Activated T-helper 9 cell treated with anti-CD3 and anti-CD28 coated beads, Interleukin-2, amount 50 U/mL, for 16 hours (primary cell): ENCODE measurements at places on chromosomes 4 and X.

- DNase-seq: no peak
These were observed 173.0 kb upstream of the PCDH18 start for GRCh38 chr4:137705171-137705783.

DNA sequence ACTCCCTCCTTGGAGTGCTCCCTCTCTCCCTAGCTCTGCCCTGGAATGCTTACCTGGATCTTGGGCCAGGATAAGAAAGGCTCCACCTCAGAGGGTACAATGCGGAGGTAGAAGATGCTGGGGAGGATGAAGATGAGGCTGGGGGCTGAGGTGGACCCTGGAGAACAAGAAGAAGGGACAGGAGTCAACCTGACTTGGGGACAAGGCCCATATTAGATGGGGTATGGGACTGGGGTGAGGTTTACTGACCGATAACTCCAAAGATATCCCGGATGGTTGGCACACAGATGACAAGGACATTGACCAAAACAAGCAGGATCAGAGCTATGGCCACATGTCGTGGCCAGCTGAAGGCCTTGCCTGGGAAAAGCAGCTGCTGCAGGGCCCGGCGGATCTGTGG is 10.6 kb downstream of the SLC38A5 start:
- DNase-seq: no peak

- DNase-seq: no peak
These were observed 30.8 kb downstream of the CEP135 start for GRCh38 chr4:55979562-55979961.

GRCh38 chr4:174209341-174209740 is 74.1 kb downstream of the FBXO8 start:
- no peak for DNase-seq

- DNase-seq: no peak
These were observed 114.9 kb downstream of the VSIG4 start for GRCh38 chrX:65925005-65925404.

GRCh38 chr4:155010376-155010775 is 198.1 kb upstream of the NPY2R start:
- no peak for DNase-seq

DNA sequence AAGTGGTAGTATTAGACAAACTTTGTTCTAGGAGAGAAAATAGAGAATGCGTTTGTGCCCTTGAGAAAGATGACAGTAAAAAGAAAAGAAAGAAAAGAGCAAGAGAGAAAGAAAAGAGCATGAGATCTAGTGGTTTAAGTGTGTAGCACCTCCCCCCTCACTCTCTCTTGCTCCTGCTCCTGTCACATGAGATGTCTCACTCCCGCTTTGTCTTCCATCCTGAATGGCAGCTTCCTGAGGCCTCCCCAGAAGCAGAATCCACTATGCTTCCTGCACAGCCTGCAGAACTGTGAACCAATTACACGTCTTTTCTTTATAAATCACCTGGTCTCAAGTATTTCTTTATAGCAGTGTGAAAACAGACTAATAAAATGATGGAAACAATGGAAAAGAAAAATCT is 499.6 kb downstream of the ACTRT1 start:
- DNase-seq: no peak

GRCh38 chr4:98995183-98996055 is at the start of gene METAP1:
METAP1 (plus strand) TSS chr4:98995721; CDS start chr4:98995754, 33 bp downstream.
- peak; percentile 96 for DNase-seq

- DNase-seq: no peak
These were observed 1.1 kb upstream of the HTATSF1 start for GRCh38 chrX:136496186-136496763.

DNA sequence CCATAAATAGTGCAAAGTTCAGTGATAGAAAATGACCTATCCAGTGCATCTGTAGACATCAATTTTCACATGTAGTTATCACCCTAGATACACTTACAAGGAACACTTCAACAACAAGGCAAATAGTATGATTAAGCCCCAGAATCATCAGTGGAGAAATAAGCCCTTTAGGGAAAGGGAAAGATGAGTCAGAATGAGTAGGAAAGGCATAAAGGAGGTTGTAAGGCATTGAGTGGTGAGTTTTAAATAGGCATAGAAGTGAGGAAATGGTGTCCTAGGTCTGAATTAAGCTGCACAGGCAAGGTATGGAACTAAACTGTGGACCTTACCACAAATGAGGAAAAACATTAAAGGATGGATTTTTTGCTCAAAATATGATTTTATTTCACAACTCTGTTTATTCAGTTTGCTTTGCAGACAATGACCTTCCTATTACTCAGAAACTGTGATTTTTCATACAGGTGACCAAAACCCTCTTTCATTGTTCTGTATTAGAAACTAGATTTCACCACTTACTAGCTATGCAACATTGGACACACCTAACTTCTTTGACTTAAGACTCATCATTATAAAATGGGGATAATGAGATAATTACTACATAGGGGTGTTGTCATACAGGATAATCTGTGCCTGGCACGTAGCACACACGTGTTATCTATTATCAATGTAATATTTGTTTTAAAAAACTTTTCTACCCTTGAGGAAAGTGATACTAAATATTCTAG is 57.0 kb upstream of the MAP9 start:
- DNase-seq: no peak

DNA sequence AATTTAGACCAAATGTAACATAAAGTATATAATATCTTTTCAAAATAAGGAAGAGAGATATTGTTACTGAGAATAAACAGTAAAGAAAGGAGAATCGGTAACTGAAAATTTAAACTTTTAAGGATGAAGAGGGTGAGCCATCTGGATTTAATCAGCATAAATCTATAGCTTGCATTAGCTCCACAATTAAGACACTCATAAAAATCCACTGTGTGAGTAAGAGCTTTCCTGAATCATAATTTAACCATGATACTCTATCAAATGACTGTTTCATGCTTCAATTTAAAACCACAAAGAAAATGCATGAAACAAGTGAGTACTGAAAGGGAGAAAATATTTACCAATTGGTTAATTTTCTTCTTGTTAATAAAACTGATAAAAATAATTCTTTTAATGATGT is 951.5 kb upstream of the SLIT2 start:
- no peak for DNase-seq

- DNase-seq: no peak
These were observed 42.1 kb upstream of the PDGFC start for GRCh38 chr4:157013656-157014055.

DNA sequence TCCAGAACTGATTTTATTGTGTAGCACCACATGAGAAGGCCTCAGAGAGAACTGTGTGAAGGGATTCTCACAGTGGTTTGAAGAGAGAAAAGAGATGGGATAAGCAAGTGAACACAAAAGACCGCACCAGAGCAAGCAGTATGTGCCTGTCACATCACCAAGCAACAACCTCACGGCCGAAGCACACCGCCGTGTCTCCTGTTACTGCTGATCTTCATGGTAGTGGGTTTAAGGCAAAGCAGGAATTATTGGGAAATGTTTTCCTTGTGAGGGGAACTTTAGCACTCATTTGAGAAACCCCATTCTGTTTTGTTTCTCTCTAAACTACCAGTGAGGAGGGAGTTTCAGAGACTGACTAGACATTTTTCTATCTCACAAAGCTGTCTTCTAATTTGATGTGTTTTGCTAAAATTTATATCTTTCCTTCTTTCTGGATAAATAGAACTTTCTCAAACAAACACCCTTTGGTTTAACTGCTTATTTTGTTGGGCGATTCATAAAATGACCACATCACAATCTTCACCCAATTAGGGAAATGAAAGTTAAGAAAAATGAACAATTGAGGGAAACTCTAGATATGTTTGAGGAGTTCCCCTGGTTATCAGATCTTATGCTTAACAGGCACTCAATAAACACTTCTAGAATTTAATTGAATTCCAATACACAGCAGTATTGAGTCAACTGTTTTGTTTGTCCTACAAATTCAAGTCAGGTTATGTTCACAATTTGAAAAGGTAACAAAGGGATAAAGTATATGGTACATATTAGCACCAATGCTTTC is 16.5 kb downstream of the SH3KBP1 start:
- no peak for DNase-seq

DNA sequence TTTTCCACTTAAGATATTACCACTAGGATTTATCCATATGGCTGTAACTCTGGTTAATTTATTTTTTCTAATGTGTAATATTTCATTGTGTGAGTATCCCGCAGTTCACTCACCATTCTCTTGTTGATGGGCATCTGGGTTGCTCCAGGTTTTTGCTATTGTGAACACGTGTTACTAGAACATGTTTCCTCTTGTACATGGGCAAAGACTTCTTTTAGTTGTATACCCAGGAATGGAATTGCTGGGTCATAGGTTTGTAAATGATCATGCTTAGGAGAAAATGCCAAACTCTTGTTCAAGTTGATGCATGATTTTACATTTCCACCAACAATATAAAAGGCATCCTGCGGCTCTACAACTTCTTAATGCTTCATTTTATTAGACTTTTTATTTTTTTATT is 26.8 kb downstream of the SYNPO2 start:
- no peak for DNase-seq

- DNase-seq: no peak
These were observed 9.9 kb downstream of the KCTD8 start for GRCh38 chr4:44438687-44439086.

- DNase-seq: no peak
These were observed 35.9 kb downstream of the SYTL4 start for GRCh38 chrX:100695991-100696390.

- DNase-seq: no peak
These were observed 79.8 kb upstream of the ADGRA3 start for GRCh38 chr4:22595684-22596083.

DNA sequence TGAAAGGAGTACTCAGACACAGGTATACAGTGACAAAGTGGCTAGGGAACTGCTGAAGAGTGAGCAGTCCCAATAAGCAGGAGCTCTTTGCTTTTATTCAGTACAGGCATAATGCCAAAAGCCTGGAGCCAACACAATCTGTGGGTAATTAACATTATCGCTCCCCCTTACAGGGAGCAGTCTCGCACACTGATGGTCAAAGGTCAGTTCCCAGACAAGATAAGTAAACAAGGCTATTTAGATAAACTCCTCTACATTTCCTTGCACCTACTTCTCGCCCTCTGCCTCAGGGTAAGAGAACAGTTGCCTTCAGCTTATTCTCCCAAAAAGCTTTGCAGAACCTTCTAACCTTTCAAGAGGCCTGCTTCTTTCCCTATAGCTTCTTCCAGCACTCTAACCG is 73.9 kb upstream of the TAF9B start:
- DNase-seq: no peak

DNA sequence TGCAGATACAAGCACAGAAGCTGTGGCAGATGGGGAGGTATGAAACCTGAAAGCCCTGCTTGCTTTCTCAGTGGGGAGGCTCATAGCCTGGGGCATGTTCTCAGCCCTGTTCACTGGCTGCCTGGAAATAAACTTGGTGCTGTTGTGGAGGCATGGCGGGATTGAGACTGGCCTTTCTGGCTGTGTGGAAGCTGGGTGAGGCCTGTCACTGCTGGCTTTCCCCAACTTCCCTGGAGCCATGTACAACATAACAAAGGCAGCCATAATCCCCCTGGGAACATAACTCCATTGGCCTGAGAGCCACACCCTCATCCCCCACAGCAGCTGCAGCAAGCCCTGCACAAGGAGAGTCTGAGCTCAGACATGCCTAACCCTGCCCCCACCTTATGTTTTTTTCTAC is 237.7 kb upstream of the TLL1 start:
- DNase-seq: no peak

DNA sequence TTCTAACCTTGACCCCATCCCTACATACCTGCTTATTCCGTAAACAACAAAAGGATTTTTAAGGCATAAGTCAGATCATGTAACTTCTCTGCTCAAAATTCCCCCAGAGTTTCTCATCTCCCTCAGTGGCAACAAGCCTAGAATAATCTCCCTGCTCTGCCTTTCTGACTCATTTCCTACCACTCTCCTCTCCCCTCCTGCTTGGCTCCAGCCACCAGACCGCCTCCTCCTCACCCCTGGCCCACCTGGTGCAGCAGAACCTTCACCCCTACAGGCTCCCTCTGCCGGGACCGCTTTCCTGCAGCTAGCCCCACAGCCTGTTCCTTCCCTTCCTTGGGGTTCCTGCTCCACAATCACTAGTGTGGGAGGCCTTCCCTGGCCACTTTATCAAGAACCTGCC is 32.1 kb downstream of the TSPAN5 start:
- no peak for DNase-seq

GRCh38 chrX:65634732-65635131 is 32.7 kb upstream of the MSN start:
- no peak for DNase-seq

DNA sequence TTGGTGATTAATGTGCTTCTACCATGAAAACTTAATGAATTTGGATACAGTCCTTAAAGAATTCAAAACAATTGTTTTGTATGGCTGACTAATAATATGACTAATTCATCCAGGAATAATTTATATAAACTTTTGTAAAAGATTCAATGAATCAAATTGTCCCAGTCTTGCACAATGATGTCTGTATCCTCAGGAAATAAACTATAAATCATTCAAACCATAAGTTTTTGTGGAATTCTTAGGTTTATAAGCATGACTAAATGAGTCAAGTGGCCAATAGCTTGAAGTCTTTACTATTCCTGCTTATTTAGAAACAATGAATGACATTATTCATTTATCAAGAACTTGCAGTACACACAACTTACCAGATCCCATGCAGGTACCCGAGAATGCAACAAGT is 935.0 kb upstream of the INTU start:
- no peak for DNase-seq

GRCh38 chrX:2732076-2732475 is 19.8 kb upstream of the XG start:
- no peak for DNase-seq

DNA sequence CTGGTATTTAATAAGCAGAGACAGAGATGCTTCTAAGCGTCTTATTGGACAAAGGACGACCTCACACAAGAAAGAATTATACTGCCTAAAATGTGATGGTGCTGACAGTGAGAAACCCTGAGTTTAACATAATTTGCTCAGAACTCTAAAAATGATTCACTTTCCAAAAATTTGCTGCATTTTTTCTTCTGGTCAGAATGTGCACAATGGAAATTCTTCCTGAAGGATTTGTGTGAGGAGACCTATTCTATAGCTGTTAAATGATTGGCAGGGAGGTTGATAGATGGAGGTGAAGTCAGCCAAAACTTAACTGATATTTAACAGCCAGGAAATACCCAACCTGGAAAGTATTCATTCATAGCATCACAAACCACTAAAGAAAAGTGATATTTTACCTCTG is 1.7 kb downstream of the MAGEC3 start:
- DNase-seq: no peak

DNA sequence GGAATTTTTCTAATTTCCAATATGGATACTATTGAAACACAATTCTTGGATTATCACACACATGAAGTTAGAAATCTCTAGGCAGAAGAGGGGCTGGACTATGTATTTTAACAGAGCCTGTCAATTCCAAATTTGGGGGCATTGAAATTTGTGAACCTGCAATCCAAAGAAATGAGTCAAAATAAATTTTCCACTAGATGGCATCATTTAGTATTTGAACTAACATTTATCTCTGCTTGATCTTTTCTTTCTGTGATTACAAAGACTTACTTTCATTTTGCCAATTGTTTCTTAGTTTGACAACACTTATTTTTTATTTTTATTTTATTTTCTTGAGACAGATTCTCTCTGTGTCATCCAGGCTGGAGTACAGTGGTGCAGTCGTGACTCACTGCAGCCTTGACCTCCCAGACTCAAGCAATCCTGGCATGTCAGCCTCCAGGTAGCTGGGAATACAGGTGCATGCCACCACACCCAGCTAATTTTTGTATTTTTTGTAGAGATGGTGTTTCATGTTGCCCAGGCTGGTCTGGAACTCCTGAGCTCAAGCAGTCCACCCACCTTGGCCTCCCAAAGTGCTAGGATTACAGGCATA is 2.7 kb upstream of the PYURF start:
- DNase-seq: no peak

GRCh38 chrX:38652934-38653442 is 91.6 kb downstream of the TSPAN7 start:
- DNase-seq: no peak

- DNase-seq: no peak
These were observed 121.3 kb downstream of the CBR4 start for GRCh38 chr4:168888715-168889215.
